ENCODE measurements at places on chromosomes 16 and 17. TPM values are rescaled to one million over a fixed set of nuclear protein-coding genes. Genes with fewer than 3 reads are reported as not detected.

DNA sequence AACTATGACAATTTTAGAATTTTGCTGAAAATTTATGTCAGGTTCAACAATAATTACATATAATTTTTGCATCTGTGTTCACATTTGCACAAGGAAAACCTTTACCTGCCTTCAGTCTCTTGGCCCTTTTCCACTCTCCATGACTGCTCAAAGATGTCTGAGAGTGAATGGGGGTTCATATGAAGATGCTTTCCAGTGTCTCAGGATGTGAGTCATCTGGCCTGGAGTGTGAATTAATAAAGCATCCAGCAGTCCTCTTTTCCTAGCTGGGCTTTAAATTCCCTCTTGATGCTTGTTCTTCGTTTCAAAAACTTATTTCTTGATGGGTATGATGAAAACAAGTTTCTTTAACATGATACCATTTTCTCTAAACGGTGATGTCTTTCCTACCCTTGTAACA is 99.9 kb downstream of the CDK5R1 start:
- no peak for DNase-seq

- DNase-seq = peak; percentile 50
These were observed 759 bp downstream of the ALKBH5 start for GRCh38 chr17:18184143-18185031.

DNA sequence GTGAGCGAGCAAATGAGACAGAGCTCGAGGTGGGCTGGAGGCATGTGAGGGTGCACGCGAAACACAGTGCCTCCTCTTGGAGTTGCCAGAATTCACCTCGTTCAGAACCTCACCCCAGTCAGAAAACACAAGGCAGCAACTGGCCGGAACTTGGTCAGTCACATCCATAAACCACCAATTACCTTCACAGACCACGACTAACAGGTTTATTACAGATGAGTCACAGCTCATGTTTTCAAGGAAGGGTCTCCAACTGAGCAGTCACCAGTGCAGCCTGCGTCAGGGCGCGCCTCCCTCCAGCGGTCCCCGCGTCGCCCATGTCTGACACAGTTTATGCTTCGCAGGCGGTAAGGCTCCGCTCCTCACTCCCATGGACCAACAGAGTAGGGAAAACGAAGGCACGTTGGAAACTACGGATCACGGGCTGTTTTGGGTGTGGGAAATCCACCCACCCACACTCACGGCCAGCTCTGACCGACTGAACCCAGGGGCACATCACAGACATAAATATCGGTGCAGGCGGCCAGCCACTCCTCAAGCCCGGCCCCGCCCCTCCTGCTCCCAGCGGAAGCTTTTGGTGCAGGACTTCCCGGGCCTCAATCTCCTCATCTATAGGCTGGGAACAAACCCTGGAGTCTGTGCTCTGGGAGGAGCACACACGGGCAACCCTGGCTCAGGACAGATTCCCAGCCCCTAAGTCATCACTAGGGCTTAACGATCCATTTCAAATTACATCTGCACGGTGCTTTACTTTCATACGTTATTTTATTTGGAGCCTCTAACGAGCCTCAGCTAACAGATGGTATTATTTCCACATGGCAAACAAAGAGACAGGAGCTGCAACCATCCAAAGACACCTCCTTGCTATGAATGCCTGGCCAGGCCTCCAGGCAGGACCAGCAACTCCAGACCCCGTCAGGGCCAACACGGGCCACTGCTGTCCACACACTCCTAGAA is 126.3 kb downstream of the ZNF778 start:
- DNase-seq = no peak

- DNase-seq = no peak
These were observed 327.3 kb upstream of the CDH8 start for GRCh38 chr16:62363501-62363900.

GRCh38 chr16:15996432-15997109 is 47.2 kb downstream of the ABCC1 start:
- DNase-seq = no peak

DNA sequence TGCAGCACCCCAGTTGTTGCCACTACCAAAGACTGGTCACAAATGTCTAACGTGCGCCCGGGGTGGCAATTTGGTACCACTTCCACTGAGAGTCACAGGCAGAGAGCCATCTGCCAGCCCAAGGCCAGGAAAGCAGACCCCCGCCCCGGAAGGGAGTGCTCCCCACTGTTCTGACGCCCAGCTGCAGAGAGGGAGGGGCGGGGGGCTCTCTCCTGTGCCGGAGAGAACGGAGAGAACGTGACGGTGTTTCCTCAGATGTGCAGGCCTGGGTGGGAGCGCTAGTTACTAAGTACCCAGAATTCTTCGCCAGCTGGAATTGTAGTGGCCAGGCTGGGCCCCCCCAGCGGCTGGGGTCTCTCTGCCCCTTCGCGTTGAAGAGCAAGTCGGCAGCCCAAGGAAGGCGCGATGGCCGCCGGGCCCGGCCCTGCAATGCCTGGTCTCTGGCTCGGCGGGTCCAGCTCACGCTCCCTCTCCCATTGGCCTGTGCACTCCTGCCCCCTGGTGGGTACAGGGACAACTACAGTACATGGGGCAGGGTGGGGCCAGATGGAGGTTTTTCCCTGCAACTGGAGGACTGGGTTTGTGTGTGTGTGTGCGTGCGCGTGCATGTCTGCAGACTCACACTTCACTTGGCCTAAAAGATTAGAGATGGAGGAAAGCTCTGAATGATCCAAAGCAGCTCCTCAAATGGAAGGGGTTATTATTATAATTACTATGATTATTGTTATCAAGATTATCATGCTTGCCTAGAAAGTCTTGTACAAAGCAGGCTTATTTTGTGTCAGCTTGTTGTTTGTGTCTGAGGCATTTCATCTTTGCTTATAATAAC is 107.1 kb downstream of the AMFR start:
- peak; percentile 66 for DNase-seq

GRCh38 chr16:48503336-48503735 is 106.6 kb downstream of the N4BP1 start:
- DNase-seq = no peak

DNA sequence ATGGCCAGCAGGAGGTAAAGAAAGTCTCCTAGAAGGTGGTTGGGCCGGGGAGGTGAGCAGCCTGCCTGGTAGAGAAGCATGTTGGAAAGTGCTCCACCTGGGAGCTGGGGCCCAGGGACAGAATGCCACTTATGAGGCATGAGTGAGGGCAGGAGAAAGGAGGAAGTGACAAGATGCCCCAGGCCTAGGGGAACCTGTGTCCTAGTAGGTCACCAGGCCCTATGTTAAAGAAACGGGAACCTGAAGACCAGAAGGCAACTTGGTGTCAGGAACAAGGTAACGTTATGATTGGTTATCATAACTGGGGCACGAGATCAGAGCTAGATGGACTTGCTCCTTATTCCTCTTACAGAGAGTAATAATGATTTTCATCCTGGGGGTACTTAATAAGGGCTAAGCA is 34.3 kb downstream of the PITPNC1 start:
- no peak for DNase-seq

DNA sequence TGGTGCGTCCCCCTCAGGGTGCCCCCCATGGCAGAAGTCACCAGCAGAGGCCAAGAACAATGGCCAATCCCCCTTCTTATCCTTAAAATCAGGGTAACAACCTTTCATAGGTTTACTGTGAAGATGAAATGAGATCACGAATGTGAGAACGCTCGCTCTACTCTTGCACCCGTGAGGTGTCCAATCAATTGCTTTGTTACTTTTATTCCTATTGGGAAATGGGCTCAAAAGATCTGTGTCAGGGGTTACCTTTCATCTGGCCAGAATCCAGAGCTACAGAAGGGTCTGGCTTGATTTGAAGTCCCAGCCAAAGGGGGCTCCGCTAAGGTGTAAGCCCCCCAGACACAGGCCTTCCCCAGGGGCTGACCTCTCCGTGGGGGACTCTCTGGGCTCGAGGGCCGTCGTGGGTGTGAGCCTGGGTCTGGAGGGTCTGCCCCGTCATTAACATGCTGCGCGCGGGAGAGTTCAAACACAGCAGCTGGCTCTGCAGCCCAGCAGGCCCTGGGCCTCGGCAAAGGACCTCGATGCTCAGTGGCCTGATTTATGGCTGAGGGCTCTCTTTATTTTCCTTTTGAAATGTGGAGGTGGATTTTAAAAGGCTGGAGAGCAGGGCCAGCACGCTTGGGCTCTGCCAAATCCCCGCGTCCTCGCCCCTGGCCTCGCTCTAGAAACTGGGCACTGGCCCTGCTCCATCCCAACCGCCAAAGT is 10.4 kb downstream of the ABR start:
- no peak for DNase-seq

The OR1A1 gene
- total RNA-seq = not detected

The ZP2 gene
- not detected for total RNA-seq

The OR3A1 gene
- total RNA-seq = 0.18 TPM

The TBC1D3G gene
- total RNA-seq = not detected
